ENCODE measurements at places on chromosomes 1 and 21.

- DNase-seq = peak; percentile 28
Measured at GRCh38 chr1:31663622-31664452, 19.2 kb upstream of the PEF1 start.

DNA sequence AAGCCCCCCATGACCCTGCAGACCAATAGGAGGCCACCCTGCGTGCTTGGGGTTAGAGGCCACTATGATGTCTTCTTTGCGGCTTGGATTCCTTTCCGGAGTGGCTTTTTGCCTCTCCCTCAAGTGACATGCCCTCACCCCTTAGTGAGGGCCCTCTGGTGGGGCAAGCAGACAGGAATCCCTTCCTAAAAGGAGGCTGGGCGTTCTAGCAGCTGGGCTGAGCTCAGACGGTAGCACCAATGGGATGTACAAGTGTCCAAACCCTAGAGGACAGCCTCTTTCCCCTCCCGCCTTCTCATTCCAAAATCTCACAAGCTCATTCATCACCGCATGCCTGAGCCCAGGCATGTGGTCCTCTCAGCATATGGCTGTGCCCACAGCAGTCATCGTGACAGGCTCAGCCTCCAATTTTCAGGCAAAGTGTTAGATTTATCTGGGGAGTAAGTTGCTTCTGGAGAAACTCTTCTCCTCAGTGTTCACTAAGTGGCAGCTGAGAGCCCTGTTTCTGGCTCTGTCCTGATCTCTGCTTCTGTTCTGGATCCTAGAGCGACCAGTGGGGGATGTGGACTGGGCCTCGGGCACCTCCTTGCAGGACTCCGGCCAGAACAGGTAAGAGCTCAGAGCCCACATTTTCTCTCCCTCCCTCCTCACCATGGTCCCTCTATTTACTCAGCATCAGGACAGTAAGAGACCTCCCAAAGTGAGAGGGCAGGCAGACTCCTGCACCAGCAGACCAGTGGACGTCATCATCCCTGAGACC lies 4.8 kb downstream of the KIAA1614 start:
- no peak for DNase-seq

DNA sequence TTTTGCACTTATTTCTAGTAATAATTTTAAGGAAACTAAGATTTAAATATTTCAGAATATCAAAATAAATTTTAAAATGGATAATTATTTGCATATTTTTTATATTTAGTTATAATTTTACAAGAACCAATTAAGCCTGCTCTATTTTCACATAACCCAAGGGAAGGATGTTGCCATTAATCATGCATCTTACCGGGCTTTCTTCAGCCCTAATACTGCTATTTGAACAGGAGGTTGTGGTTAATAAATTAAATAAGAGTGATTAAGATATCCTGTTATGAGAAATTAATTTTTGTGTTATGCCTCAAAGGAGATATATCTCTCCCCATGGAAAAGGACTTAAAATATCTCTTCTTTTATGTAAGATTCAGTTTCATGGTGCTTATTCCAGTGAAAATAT lies 1415.8 kb upstream of the B3GALT2 start:
- no peak for DNase-seq

GRCh38 chr1:17099616-17100340 lies 19.5 kb downstream of the PADI2 start:
- DNase-seq = no peak

DNA sequence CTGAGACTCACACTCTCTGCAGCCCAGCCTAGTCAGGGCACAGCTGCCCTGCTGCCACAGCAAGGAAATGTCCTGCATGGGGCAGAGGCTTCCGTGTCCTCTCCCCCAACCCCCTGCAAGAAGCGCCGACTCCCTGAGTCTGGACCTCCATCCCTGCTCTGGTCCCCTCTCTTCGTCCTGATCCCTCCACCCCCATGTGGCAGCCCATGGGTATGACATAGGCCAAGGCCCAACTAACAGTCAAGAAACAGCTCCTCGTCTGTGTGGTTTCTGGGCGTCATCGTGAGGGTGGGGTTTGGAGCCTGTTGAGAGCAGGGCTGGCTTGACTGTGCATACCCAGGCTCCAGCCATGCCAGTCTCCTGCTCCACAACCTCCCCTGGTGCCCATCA lies 19.5 kb downstream of the FAAH start:
- no peak for DNase-seq

GRCh38 chr1:17350083-17350482 lies 21.9 kb upstream of the PADI6 start:
- DNase-seq = no peak

DNA sequence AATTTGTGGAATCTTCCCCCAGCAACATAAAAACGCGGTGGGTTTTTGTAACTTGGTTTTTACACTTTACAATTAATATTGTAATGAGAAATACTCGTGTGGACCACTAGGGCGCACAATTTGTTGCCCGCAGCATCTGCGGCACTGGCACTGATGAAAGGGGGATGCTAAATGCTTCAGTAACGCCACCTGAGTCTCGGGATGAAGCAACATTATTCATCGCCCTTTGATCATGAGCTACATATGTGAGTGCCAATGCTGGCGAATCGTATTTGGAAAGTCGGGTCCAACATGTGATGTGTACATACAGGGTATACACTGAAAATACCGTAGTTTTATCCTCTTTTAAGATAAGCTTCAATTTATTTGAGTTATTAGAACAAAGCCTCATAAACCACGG lies 34.2 kb upstream of the COX20 start:
- DNase-seq = peak; percentile 41

- DNase-seq = no peak
Measured at GRCh38 chr1:204873176-204873575, 2.5 kb downstream of the NFASC start.
